CD8-positive, alpha-beta memory T cell (primary cell): ENCODE measurements at places on chromosomes 6 and 20. TPM values are rescaled to one million over a fixed set of nuclear protein-coding genes. Genes with fewer than 3 reads are reported as not detected.

DNA sequence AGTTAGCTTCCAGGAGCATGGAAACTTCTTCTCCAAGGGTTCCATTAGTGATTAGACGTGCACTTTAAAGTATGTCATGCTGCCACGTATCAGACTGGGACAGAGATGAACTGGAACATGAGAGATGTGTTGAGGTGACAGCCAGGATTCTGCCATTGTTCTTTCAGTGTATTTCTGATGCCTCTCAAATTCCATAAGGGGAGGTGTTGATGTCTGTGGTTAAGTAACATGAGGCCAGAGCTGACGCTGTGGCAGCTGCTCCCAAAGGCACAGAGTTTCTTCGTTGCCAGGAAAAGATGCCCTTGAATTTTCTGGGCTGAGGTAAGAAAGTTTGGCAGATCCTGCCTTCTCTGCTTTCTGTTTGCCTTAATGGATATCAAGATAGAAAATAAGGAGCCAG is 63.5 kb downstream of the TRMT6 start:
- no peak for DNase-seq

The PTK6 gene
- 0.16 TPM for polyA plus RNA-seq

GRCh38 chr6:127933852-127934840 is 33.3 kb upstream of the THEMIS start:
- DNase-seq, result peak; percentile 68

GRCh38 chr6:55886185-55886836 is 10.9 kb upstream of the BMP5 start:
- no peak for DNase-seq

DNA sequence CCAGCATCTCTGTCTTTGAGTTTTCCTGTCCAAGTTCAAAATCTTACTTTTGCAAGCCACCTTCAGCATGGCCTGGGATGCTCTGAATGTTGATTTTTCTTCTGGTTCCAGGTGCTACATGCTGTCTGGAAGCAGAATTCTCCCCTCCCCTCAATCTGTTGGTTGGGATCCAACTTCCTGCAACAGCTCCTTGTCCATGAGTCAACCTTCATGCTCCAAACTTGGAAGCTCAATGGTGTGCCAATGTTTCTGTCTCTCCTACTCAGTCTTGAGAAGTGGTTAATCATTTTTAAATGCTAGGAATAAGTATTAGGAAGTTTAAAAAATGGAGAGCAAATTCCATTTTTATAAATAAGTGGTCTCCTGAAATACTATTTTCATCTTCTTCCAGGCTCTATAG is 33.2 kb upstream of the PLEKHG1 start:
- DNase-seq, result no peak

The MTG2 gene
- polyA plus RNA-seq, result 19.0 TPM
